ENCODE measurements at places on chromosomes 16 and 17. TPM values are rescaled to one million over a fixed set of nuclear protein-coding genes. Genes with fewer than 3 reads are reported as not detected.

Gene BRIP1
- 8.1 TPM for polyA plus RNA-seq

Gene EVPLL
- polyA plus RNA-seq = 0.49 TPM

Gene COPZ2
- 19.5 TPM for polyA plus RNA-seq

Gene CDRT15
- 0.49 TPM for polyA plus RNA-seq

Gene PRM3
- not detected for polyA plus RNA-seq

Gene TSC2
- polyA plus RNA-seq = 121 TPM

Gene SULT1A2
- 0.83 TPM for polyA plus RNA-seq

Gene KRT222
- 0.21 TPM for polyA plus RNA-seq

Gene CNEP1R1
- polyA plus RNA-seq = 21.2 TPM

Gene KRTAP4-5
- not detected for polyA plus RNA-seq

Gene TNFRSF13B
- not detected for polyA plus RNA-seq

Gene GDPD1
- 10.2 TPM for polyA plus RNA-seq

Gene PLEKHH3
- polyA plus RNA-seq = 16.2 TPM

Gene PRAC2
- polyA plus RNA-seq = not detected

Gene CACNG1
- polyA plus RNA-seq = not detected

Gene CA7
- polyA plus RNA-seq = 0.24 TPM

Gene NKIRAS2
- 53.0 TPM for polyA plus RNA-seq

Gene DNAI2
- not detected for polyA plus RNA-seq

Gene MT1G
- polyA plus RNA-seq = 16.8 TPM

Gene P2RX5
- 1.7 TPM for polyA plus RNA-seq

Gene SLC16A13
- polyA plus RNA-seq = 3.6 TPM

Gene MEFV
- 0.13 TPM for polyA plus RNA-seq

Gene TMEM204
- 28.5 TPM for polyA plus RNA-seq

Gene GOSR1
- 54.7 TPM for polyA plus RNA-seq

Gene CDRT15L2
- not detected for polyA plus RNA-seq

Gene NRN1L
- 0.31 TPM for polyA plus RNA-seq

Gene ALDH3A1
- 1.4 TPM for polyA plus RNA-seq

Gene SLFN13
- polyA plus RNA-seq = 23.6 TPM

Gene RPGRIP1L
- polyA plus RNA-seq = 17.4 TPM

Gene RMI2
- polyA plus RNA-seq = 23.7 TPM

Gene EXOC3L1
- polyA plus RNA-seq = 5.8 TPM

Gene SOST
- 79.6 TPM for polyA plus RNA-seq

Gene TSNAXIP1
- polyA plus RNA-seq = 7.4 TPM

Gene USP43
- polyA plus RNA-seq = 8.1 TPM

Gene TNFRSF12A
- 12.9 TPM for polyA plus RNA-seq

Gene TSPAN10
- 5.0 TPM for polyA plus RNA-seq

Gene TVP23B
- polyA plus RNA-seq = 50.5 TPM

Gene CD68
- polyA plus RNA-seq = 43.0 TPM
